Hair follicle dermal papilla cell (primary cell): ENCODE measurements at places on chromosomes 2 and 18. TPM values are rescaled to one million over a fixed set of nuclear protein-coding genes. Genes with fewer than 3 reads are reported as not detected.

KIF1A gene
- not detected in 2 replicates for total RNA-seq

PTPN2 gene
- 19.3 and 26.1 TPM in 2 replicates for total RNA-seq

BMP10 gene
- not detected in 2 replicates for total RNA-seq

OXER1 gene
- 0.32 and 0.49 TPM in 2 replicates for total RNA-seq

ITPRIPL1 gene
- 6.6 and 10.7 TPM in 2 replicates for total RNA-seq

ERICH2 gene
- not detected in 2 replicates for total RNA-seq

NLRC4 gene
- not detected in 2 replicates for total RNA-seq

MTX2 gene
- 20.8 TPM in 2 replicates for total RNA-seq

FBXO36 gene
- 4.6 and 4.7 TPM in 2 replicates for total RNA-seq

SULT1C4 gene
- 0.16 TPM in 1 of 2 replicates, not detected in the other for total RNA-seq

SIX3 gene
- total RNA-seq = not detected in 2 replicates

SKOR2 gene
- not detected in 2 replicates for total RNA-seq

ITGB6 gene
- 0.49 and 0.61 TPM in 2 replicates for total RNA-seq
